ENCODE measurements at places on chromosomes 7 and 10.

- no peak for DNase-seq
Measured at GRCh38 chr10:36026081-36026480, 384.0 kb upstream of the FZD8 start.

DNA sequence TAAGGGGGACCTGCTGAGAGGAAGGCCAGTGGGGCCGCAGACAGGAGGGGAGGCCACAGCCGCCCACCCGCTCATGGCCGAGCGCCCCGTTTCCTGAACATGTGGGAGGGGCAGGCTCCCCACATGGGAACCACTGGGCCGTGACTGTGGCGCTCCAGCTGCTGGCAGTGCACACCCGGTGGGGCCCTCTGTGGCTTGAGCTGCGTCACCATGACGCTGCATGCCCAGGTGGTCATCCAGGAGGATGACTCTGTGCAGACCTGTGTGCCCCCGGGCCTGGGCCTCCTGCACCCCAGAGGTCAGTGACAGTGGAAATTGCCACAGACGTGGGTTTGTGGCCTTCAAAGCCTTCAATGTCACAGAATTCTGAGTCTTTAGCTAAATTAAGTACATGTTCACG lies 85.1 kb downstream of the MGMT start:
- no peak for DNase-seq

- DNase-seq = no peak
Measured at GRCh38 chr7:16462431-16462889, 3.1 kb downstream of the SOSTDC1 start.

DNA sequence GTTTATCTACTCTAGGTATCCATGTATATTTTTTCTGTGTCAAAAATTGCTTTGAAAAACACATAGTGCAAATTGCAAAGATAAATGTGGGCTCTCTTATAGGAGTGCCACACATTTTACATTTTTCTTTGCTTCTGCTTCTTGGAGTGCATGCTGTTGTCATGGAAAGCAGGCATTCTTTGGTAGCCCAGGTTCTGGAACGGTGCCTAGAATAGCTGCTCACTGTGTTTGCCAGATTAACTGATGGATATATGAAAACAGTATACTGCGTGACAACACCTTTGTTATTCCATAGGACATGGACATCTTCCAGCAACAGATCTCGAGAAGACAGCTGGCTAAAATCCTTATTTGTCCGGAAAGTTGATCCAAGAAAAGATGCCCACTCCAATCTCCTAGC lies 13.4 kb downstream of the NIPSNAP2 start:
- no peak for DNase-seq

- DNase-seq = no peak
Measured at GRCh38 chr10:3465406-3465891, 292.9 kb upstream of the PITRM1 start.

- no peak for DNase-seq
Measured at GRCh38 chr7:44607141-44608068, 978 bp downstream of the OGDH start.

DNA sequence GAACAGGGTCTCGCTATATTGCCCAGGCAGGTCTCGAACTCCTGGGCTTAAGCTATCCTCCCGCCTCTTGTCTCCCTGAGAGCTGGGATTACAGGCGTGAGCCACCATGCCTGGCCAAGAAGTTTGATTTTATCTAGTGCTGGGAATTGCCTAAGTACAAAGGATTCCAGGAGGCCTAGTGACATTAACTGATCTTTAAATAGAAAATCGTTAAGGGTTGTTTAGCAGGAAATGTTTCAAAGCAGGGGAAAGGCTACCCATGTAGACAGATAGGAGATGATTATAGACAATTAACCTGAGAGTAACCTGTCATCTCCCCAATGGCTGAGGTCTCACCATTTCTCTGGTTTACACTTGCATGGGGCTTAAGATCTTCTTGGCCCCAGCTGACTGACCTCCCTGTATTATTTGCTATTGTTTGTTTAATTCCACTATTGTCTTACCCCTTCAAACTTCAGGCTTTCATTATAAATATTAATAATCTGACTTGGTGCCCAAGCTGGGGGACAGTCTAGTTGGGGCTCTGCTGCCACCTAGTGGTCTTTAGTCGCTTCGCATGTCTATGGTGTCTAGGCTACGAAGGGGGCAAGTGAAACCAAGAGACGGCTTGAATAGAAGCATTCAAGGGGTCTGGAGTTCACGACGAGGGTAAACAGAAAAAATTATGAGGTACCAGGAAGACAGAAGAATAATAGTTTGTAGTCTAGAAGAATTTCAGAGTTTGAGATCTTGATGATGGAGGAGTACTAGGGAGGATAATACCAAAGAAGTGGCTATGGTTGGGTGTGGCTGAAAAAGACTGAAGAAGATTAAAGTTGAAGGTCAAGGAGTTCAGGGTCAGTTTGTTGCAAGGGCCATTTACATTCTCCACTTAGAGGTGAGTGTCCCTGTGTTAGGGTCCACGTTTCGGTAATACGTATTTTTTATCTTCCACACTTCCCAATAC lies 40.4 kb upstream of the BPGM start:
- peak; percentile 18 for DNase-seq

DNA sequence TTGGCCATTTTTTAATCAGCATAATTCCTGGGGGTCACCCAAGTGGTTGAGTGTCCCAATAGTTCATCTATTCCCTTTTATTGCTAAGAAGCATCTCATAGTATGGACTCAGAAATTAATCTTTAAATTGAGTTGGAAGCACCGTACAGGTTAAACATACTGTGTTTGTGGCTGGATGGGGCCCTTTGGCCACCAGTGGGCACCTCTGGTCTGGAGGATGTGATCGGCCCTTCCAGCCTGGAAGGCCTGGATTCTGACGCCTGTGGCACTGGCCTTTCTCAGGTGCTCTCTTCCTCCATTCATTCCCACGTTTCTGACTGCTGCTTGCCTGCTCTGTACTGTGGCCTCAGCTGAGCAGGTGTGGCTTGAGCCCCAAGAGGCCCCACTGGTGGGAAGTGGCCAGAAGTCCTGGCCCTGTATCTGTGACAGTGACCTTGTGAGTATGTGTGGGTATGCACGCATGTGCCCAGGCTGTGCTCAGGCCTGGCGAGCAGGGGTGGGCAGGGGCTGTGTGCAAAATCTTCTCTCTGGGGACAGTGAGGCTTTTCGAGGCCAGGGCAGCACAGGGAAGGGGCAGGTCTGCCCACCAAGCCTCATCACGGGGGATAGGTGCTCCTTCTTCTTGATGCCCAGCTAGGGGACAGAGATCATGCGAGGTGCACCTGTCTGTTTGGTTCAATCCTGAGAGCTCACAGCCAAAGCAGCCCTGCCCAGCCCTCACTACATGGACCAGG lies 30.1 kb downstream of the LDB3 start:
- no peak for DNase-seq

DNA sequence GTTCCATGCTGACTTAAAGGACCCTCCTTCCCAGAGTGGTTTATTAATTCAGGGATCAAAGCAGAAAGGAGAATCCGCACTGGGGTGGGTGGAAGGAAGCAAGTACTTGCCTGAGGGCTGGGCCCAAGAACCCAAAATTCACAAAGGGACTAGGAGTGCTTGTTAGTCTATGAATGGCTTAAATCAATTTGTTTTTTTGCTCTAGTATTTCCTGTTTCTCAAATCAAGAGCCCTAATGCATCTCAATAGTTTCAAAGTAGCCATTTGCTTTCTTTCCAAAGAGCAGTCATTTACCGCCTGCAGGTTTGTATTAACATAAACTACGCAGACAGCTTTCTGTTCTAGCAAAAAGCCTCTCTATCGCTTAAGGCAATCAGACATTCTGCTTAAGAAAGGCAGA lies 44.2 kb upstream of the SLC35G1 start:
- no peak for DNase-seq

DNA sequence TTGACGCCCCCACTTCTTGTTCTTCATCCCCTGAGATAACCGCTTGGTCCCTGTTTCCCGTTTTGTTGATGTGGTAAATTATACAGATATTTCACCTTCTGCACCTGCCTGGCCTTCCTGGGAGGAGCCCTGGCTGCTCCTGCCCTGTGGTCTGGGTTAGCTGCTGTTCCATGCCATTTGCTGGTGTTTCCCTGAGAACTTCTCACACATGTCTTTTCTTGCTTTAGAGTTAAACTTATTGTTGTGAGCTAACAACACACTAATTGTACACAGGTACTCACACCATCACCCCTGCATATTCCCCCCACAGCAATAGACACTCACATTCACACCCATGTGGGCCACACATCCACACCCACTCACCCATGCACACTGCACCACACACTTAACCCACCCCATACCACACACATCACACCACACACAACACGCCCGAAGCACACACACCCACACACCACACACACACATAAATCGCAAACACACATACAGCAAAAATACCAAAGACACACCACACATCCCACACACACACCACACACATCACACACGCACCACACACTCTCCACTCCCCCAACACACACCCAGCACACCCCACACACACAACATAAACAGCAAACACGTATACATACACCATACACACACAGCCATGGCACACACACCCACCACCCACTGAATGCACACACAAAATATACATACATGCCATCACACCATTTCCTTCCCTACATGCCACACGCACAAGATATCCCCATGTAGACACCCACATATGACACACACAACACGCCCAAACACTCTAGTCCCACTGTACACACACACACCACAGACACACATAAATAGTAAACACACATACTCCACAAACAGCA lies 19.4 kb upstream of the ANTXRL start:
- DNase-seq = no peak

DNA sequence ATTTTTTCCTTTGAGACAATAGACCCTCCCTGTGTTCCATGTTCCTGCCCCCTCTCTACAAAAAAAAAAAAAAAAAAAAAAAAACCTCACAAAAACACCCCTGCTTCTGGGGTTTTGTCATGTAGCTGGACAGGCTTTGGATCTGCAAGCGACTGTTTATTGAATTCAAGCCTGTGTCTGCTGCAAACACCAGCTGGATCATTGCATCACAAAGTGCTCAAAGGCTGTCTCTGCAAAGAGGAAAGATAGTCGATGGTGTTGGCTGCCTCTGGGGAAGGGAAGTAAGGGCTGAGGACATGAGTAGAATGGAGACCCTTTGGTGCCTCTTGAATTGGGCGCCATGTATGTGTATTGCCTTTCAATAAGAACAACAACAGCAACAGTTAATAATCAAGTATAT lies 471.2 kb downstream of the PLXNA4 start:
- no peak for DNase-seq

GRCh38 chr10:24906372-24906771 lies 46.0 kb downstream of the PRTFDC1 start:
- no peak for DNase-seq

DNA sequence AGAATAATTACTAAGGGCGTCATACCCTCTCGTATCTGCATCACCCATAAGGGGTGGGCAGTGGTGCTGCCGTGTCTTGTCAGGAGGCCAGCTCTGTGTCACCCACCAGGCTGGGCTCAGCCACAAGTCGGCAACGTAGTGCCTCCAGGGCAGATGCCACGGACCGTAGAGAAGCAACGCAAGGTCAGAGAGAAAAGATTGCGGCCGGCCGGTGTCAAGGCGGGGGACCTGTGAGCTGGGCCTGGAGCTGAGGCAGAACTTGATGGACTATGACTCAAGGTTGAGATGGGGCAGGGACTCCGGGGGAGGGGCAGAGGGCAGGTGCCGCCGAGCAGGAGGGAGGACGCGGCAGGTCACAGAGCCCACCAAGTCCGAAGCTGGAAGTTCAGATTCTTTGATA lies 29.5 kb downstream of the FOXK1 start:
- DNase-seq = no peak

- no peak for DNase-seq
Measured at GRCh38 chr10:79933961-79934360, 14.9 kb downstream of the SFTPD start.

GRCh38 chr10:3054851-3055199 lies 12.5 kb upstream of the PFKP start:
- no peak for DNase-seq

- no peak for DNase-seq
Measured at GRCh38 chr7:30172451-30172850, 37.7 kb downstream of the MTURN start.

- no peak for DNase-seq
Measured at GRCh38 chr10:132293813-132294520, 13.8 kb downstream of the STK32C start.

DNA sequence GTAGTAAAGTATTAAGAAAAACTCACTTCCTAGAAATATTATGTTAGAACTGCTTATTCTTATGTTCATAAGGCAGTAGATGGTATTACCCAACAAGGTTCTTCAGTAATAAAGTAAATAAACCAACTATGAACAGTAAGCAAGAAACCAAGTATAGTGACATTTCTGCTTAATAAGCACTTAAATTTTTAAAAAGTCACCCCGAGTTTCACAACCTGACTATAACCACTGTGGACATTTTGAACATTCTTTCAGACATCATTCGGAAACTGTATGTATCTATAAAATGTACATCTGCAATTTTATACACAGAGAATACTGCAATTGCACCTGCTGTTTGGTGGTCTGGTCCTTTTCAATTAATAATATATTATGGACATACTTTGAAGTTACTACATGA lies 1073.6 kb downstream of the XPNPEP1 start:
- DNase-seq = no peak

GRCh38 chr10:116849248-116850057 lies at the start of gene ENO4:
ENO4 (plus strand) TSS chr10:116849499; CDS start chr10:116849567, 68 bp downstream.
- DNase-seq = no peak

DNA sequence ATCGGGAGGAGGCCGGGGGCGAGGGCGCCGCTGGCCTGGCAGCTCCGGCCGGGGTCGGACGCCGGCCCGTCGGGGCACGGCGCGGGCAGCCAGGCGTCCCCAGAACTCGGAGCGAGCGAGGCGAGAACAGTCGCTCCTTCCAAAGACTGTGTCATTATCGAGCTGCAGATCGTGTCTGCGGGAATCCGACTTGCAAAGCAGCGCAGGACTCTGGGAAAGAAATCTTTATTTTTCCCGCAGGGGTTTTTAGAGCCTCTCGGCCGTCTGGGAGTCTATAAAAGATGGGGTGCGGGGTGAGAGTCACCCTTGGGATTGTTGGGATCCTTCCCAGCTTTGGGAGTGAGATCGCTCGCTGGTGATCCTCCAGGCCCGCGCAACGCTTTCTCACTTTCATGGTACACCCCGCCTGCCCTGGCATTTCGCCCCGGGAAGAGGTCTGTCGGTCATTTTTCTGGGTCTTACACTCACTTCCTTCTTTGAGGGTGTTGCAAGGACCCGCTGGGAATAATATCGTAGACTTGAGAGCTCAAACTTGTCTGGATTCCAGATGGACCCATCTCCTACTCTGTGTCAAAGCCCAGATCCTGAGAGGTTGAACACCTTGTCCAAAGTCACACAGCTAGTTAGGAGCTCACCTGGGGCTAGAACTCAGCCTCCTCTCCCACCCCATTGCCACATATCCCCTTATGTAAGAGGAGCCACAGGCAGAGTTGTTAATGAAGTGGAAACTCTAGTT lies 1.0 kb downstream of the UBTD1 start:
- no peak for DNase-seq

Measured in CMK (cell line).